ENCODE measurements at places on chromosomes 7 and 10.
A peak's percentile ranks its signal among the peaks of the same experiment; 100 is the strongest.

GRCh38 chr10:127013691-127014473 lies 108.7 kb downstream of the DOCK1 start:
- no peak for DNase-seq

GRCh38 chr7:156820445-156821063 lies 72.4 kb downstream of the LMBR1 start:
- no peak for DNase-seq

DNA sequence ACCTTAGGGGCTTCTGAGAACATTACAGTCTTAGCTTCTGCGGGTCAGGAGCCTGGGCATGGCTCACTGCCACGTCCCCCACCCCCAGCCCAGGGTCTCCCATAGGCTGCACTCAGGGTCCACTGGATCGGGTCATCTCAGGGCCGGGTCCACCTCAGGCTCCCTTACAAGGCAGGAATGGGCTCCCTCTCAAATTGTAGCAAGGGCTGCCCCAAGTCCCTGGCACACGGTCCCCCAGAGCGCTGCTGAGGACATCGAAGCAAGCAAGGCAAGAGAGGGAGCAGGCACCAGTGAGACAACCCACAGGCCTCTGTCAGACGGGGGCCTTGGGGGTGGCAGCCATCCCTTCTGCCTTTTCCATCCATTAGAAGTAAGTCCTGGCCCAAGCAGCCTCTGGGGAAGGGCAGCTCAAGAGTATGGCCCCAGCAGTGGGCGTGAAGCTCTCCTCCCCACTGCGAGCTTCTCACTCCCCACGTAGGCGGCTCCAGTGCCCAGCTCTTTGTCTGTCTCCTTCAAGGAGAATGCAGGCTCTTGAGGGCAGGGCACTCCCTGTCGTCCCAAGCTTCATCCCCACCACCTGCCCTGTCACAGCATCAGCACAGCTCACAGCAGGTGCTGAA lies 18.0 kb upstream of the RET start:
- no peak for DNase-seq

DNA sequence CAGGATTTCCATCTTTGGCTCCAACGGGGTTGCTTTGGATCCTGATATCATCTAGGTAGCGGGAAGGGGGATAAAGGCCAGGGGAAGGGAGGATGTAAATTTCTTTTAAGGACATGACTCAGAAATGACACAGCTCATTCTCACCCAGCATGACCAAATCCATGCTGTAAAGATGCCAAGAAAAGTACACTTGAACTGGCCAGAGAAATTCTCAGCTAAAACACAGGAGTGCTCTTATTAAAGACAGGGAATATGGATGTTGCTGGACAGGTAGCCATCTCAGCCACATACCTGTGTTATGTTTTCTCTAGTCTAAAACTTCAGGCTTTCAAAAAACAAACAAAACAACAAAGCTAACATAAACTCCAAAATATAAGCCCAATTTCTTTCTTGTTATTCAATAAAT lies 68.3 kb downstream of the NAMPT start:
- no peak for DNase-seq

DNA sequence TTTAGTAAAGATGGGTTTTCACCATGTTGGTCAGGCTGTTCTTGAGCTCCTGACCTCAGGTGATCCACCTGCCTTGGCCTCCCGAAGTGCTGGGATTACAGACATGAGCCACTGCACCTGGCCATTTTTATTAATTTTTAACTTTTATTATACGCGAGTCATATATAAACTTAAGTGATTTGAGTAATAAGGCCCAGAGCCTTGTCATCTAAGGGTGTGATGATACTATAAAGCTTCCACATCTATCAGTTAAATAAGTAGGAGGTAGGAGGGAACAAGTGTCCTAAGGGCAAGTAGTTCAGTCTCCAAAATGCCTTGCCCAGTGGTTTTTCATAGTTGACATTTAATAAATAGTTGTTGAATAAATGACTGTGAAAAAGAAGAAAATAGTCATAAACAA lies 13.3 kb upstream of the HILPDA start:
- DNase-seq = no peak

DNA sequence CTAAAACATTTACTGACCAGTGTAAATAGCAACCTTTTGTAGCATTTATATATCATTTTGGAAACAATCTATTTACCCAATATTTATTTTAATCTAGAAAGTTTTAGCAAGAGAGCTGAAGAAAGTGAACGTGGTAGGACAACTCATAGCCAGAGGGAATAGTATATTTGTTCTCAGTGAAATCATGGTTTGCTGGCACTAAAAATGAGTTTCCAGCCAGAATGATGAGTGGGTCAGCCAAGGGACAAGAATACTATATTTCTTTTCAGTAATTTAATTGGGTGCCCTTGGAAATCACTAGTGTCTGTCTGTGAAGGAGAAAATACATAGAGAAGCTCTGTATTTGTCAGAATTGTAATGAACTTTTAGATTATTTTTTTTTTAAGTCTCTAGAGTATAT lies 74.9 kb downstream of the MINPP1 start:
- no peak for DNase-seq

DNA sequence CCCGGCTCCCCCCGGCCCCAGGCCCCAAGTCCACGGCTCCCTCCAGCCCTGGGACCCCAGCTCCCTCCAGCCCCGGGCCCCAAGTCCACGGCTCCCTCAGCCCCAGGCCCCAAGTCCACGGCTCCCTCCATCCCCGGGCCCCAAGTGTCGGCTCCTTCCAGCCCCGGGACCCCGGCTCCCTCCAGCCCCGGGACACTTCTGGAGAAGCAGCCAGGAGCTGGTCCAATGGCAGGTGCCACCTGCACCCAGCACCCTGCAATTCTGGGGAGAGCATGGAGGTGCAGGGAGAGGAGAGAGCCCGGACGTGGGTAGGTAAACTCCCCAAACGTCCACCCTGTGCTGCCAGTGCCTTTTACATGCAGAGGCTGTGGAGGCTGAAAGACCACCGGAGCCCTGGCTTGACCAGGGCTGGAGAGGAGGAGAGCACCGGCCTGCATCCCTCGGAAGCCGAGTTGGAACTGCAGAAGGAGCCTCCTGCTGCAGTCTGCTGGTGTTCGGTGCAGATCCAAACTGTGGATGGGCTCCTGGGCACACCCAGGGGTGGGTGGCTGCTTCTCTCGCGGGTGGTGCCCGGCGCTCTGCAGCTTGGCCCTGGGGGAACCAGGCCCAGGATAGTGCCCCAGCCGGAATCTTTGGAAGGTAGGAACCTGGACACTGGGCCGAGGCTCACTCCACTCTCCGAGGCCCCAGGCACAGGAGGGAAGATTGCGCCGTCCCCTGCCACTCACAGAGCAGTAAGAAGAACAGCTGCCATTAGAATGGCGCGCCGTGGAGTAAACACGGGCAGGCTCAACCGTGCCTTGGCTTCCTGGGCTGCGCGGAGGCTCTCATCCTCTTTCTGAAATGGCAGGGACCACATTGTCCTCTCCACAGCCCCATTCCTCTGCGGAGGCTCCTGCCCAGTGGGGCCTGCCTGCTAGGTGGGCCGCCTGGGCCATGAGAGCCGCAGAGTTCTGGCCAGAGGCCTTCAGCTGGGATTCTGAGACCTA lies 14.7 kb downstream of the SHH start:
- DNase-seq = no peak

DNA sequence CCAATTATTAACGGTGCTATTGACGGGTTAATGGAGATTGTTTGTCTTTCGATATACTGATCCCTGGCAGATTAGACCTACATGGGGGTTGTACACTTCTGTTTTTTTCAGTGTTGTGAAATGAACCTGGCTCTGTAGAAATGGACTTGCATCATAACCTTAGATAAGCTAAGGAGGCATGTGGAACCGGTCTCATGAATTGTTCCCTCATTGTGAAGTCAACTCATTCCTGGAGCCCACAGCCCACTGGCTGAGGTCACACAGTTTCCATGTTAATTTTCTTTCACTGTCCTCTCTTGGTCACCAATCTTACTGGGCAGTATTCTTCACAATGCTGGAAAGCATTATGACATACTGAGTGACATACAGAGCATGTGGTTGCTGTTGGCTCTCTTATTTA lies 202.8 kb downstream of the BMPER start:
- DNase-seq = no peak

- no peak for DNase-seq
These were observed 216.7 kb upstream of the RNF32 start for GRCh38 chr7:156423876-156424275.

DNA sequence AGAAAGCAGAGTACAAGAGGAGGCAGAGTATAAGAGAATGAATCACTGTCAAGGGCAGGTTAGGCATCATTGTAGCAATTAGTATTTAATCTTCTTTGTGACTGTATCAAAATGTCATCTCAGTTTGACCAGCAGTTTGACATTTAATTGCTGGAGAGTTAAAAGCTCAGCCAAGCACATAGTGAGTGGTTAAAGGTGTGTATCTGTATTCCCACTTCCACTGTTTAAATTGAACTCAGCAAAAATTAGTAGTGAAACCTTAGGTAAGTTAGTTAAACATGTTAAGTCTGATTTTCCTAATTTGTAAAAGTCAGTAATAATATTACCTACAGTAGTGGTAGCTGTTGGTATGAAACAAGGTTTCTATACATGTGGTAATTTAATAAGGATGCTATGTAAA lies 296.4 kb upstream of the MBL2 start:
- no peak for DNase-seq

GRCh38 chr10:119531067-119531466 lies 11.5 kb downstream of the RGS10 start:
- no peak for DNase-seq

DNA sequence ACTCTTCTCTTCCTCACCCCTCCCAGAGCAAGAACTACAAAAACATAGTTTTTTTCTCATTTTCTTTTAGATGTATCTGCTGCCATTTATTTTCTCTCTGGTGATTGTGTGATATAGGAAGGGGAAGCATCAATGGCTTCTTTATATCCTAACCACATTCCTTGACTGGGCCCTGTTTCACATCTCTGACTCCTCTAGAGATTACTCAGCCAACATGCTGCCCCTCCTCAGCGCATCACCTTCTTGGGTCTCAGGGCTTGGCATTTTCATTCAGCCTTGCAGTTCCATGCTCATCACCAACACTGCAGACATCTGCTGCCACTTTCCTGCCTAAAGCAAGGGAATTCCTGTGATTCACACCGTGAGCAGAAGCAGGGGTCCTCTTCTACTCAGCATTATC lies 705.5 kb downstream of the AUTS2 start:
- no peak for DNase-seq

- peak; percentile 62 for DNase-seq
These were observed 180.6 kb downstream of the SEMA3E start for GRCh38 chr7:83468251-83468739.

- peak; percentile 98 for DNase-seq
These were observed 137.7 kb downstream of the CHN2 start for GRCh38 chr7:29332042-29332811.

DNA sequence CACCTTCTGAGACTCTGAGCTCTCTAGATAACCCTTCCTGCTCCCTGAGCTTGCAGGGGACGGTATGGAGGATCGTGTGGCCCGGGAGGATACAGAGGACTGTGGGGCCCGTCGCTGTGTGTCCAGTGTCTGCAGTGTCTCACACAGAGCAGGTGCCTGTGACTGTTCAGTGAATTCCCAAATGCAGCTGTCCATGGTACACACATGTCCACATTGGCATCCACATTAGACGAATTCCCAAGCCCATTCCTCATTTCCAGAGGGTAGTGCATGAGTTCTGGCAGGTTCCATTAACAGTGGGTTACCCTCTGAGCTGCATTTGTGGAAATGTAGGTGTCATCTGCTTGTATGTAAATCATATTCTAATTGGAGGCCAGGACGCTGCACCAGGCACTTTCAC lies 39.5 kb downstream of the WDFY4 start:
- DNase-seq = no peak

- peak; percentile 17 for DNase-seq
These were observed 573.0 kb upstream of the PCDH15 start for GRCh38 chr10:55374060-55374459.

GRCh38 chr7:32223721-32224120 lies 153.5 kb upstream of the PDE1C start:
- no peak for DNase-seq

DNA sequence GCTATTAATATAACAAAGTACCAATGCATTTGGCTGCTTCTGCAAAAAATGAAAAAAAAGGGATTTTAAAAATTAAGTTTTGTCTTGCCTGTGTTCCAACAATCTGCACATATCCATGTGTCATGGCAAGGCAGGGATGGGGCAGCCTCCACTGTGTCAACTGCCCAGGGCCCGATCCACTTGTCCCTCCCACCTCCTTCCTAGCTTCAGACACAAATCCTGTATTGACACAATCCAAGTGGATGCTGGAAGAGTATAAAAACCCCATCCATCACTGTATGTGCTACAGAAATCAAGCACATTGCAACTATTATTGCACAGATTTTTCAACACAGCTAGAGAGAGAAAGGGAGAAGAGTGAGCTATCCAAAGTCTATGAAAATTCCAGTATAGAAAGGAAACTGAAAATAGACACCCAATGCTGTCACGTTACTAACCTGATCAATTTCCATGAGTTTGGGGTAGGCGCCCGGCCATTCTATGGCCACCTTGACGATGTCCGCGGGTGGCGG lies 106.4 kb downstream of the ELMO1 start:
- DNase-seq = no peak

DNA sequence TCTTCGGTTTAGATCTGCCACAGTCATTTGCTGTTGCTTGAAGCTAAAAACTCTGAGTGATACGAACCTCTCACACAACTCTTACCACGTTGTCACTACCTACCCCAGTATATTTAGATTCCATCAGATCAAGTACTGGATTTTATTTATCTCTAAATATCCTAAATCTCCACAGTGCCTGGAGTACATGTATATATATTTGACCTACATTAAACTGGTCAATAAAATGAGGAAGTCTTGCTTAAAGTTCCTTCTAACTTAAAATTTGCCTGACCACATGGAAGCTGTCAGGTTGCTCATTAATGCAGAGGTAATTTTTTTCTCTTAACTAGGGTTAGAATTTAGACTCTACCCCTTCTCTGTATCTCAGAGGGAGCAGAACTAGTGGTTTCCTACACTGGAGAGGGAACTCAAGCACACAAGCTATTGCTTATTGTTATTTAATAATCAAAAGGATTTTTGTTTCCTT lies 3.1 kb upstream of the MACC1 start:
- no peak for DNase-seq

DNA sequence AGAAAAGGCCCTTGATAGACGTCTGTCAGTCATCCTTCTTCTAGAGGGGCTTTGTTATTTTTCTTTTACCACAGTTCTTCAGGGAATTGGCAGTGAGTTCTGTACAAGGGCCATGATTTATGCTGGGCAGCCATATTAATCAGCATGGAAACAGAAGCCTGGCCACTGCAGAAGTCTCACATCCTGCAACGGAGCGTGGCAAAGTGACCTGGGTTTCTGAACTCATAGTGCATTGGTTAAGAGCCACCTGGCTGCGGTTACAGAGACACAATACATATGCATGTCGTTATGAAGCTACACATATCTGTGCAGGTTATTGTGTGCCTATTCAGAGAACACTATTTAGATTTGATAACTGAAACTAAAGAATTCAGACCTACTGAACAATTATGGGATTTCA lies 419.4 kb upstream of the CELF2 start:
- DNase-seq = no peak

GRCh38 chr7:122137251-122138077 lies 6.6 kb downstream of the AASS start:
- DNase-seq = no peak

- no peak for DNase-seq
These were observed 349.7 kb upstream of the MBL2 start for GRCh38 chr10:53122281-53122680.
